ENCODE measurements at places on chromosomes 5 and 9.

DNA sequence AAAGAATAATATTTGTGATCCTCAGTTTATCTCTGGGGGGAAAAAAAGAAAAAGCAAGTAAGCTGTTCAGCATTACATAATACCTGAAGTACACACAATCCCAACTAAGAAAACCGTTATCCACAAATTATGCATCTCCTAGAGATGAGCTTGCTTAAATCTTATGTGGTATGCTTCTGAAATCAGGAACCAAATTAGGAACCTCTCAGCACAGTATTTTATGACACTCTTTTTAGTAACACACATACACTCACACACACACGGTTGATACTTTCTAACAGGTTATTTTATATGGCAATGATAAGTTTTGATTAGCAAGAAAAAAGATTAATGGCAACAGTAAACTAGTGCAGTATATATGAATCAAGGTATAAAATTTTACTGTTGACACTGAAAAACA lies 1.2 kb upstream of the ZNF510 start:
- DNase-seq = no peak

GRCh38 chr9:86763791-86764190 lies 183.5 kb downstream of the GAS1 start:
- no peak for DNase-seq

GRCh38 chr9:133706307-133707050 lies 31.7 kb downstream of the SARDH start:
- no peak for DNase-seq

- no peak for DNase-seq
These were observed 1306.3 kb upstream of the ACO1 start for GRCh38 chr9:31078175-31078574.

DNA sequence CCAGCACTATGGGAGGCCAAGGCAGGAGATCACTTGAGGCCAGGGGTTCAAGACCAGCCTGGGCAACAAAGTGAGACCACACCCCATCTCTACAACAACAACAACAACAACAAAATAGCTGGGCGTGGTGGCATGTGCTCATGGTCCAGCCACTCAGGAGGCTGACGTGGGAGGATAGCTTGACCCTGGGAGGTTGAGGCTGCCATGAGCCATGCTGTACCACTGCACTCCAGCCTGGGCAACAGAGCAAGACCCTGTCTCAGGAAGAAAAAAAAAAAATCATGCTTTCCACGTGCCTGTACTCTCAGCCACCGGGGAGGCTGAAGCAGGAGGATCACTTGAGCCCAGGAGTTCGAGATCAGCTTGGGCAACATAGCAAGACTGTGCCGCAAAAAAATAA lies 29.5 kb downstream of the TSC1 start:
- DNase-seq = no peak

GRCh38 chr5:154351566-154351965 lies 94.2 kb upstream of the SAP30L start:
- no peak for DNase-seq

DNA sequence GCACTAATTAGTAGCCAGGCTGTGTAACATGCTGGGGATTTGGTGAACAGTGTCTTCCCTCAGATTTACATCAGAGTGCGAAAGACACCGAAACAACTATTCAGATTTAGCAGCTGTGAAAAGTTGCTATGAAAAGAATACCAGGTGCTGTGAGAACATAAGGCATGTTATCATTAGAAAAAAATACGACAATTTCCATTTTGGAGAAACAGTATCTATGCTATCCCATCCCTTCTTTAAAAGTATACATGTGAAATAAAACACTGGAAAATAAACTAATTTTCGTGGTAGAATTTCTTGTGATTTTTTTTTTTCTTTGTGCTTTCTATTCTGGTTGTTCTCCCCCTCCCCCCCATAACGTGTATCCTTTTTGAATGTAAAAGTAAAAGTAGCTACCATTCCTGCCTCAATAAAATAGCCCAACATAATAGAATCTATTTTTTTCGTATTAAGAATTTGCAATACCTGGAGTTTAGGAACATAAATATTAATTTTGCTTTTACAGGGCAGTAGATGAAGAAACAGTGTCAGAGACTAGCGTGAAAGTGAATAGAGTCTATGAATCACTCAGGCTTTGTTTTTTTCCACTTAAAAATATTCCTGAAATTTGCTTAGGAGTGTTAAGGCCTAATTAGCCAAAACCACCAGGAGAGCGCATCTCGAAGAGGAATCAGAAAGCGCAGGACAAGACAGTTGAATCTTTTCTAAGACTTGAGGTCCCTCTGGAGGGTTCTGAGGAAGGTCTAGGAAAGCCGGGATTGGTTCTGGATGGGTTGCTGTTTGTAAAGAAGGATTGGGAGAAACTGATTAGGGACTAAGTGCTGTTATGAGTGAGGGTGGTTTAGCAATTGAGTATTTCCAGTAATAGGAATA lies 813 bp upstream of the SLU7 start:
- DNase-seq = no peak

- DNase-seq = no peak
These were observed 81.5 kb upstream of the C9orf72 start for GRCh38 chr9:27654629-27655285.

- no peak for DNase-seq
These were observed 59.7 kb downstream of the ELL2 start for GRCh38 chr5:95901676-95902627.

DNA sequence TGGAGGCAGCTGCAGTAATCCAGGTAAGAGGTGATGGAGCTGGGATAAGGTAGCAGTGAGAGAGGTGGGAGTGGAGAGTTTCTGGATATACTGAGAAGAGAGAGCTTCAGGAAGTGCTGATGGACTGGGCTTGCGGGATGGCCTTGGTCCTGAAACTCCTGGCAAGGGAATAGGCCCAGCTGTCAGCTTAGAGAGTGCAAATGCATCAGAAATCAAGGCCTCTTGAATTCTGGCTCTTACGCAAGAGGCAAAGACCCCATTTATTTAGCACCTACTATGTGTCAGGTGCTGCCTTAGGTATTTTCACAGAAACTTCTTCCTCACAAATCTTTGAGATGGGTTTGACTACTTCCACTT lies 227.2 kb upstream of the MAP3K1 start:
- no peak for DNase-seq
